ENCODE measurements at places on chromosomes 1 and 21.

GRCh38 chr1:106249365-106249764, 807.1 kb upstream of the PRMT6 start:
- no peak for DNase-seq

GRCh38 chr1:204255225-204255624, 41.4 kb upstream of the GOLT1A start:
- peak; percentile 4 for DNase-seq

DNA sequence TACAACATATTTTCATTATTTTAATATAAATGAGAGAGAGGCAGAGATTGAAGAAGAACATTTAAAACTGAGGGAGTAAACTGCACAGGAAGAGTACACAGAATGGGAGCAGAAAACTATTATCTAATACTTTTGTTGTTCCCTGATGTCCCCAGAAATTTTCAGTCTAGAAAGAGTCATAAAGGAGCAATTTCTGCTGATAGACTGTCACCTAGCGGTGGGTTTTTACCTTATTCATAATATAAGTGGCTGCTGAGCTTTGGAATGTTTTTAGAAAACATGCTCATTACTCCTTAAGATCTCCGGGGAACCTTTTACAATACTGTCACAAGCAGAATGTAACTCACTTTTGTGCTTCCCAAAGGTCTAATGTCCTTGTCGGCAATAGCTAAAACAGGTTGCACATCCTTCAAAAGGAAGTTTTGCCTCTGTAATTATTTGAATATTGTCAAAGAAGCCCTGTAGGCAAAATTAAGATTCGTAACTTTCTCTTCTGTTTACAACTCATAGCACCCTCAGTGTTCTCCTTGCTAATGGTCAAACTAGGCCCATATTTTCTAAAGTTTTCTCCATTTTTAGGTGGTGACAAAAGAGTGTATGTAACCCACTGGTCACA, 4.9 kb upstream of the NPL start:
- DNase-seq: peak; percentile 62

DNA sequence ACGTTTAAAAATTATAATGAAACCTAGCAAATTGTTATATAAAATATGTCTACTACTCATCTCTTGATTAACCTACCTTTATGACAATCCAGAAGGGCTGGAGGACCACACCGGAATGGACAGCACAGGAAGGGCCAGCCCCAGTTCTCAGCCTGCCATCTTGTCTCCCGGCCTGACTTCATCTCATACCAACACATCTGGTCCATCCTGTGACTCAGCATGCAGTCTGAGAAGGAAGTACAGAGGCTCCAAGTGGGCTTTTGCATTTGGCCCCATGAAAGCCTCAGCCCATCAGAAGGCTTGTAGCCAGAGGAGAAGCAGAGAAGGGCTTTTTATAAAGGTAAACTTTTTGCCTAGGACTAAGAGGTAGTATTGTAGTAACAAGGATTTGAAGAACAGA, 436.6 kb downstream of the MRPL39 start:
- no peak for DNase-seq

GRCh38 chr21:25179116-25179515, 428.2 kb downstream of the MRPL39 start:
- no peak for DNase-seq

DNA sequence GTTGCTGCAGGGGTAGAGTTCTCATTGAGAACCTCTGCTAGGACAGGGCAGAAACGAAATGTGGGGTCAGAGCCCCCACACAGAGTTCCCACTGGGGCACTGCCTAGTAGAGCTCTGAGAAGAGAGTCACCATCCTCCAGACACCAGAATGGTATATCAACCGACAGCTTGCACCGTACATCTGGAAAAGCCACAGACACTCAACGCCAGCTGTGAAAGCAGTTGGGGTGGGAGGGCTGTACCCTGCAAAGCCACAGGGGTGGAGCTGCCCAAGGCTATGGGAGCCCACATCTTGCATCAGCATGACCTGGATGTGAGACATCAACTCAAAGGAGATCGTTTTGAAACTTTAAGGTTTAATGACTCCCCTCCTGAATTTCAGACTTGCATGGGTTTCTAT, 284.0 kb upstream of the DEPDC1 start:
- DNase-seq: no peak

GRCh38 chr21:39576518-39577128, 36.1 kb upstream of the B3GALT5 start:
- no peak for DNase-seq

GRCh38 chr21:42039470-42039901, 29.3 kb upstream of the ZBTB21 start:
- DNase-seq: no peak

- DNase-seq: no peak
These were observed 192.0 kb downstream of the CACNA1E start for GRCh38 chr1:181675091-181675917.

DNA sequence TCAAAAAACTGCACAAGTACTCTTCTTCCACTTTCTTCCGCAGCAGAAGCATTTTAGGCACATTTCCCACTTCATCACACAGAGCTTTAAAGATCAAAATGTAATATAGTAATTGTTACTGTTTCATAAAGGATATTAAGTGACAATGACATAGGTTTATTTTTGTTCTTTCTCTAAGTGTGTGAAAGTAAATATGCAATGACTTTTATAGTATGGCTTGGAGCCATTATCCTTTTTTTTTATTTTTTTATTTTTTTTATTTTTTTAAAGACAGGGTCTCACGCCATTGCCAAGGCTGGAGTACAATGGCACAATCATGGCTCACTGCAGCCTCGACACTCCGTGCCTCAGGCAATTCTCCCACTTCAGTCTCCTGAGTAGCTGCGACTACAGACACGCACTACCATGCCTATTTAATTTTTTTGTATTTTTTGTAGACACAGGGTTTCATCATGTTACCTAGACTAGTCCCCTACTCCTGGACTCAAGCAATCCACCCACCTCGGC, 7.0 kb downstream of the TRIM33 start:
- DNase-seq: no peak

GRCh38 chr1:16110884-16111283, 37.4 kb upstream of the FAM131C start:
- no peak for DNase-seq

DNA sequence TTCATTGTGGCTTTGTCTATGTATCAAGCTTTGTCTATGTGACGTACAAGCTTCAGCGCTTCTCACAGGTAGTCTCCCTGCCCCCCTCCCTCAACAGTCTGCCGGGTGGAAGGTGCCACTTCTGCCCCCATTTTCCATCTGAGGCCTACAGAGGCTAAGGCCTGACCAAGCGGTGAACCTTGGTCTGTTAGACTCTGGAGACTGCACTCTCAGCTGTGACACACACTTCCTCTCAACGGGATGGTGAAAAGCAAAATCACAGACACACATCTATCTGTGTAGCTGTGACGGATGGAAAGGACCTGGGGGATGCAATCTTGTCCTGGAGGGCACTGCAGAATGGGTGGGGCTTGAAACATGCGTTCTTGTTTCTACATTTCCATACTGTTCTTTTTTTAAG, 152.9 kb upstream of the EDN2 start:
- DNase-seq: no peak

GRCh38 chr1:20724364-20725188, 6.8 kb upstream of the KIF17 start:
- no peak for DNase-seq

DNA sequence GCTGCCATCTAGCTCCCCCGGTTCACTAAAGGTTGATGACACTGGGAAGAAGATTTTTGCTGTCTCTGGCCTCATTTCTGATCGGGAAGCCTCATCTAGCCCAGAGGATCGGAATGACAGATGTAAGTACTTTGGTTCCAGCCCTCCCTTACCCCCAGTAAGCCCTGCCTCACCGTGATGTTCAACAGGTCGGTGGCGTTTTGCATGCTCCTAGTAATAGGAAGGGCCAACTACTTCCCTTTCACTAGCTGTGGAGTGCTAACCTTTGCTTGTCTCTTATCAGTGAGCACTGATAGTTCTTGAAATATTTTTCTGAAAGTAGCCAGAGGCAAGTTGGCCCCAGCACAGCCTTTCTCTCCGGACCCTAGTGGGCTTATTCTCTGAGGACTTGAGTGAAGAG, 7.5 kb downstream of the RNF220 start:
- no peak for DNase-seq

- no peak for DNase-seq
These were observed 19.1 kb downstream of the ILDR2 start for GRCh38 chr1:166956057-166956850.

DNA sequence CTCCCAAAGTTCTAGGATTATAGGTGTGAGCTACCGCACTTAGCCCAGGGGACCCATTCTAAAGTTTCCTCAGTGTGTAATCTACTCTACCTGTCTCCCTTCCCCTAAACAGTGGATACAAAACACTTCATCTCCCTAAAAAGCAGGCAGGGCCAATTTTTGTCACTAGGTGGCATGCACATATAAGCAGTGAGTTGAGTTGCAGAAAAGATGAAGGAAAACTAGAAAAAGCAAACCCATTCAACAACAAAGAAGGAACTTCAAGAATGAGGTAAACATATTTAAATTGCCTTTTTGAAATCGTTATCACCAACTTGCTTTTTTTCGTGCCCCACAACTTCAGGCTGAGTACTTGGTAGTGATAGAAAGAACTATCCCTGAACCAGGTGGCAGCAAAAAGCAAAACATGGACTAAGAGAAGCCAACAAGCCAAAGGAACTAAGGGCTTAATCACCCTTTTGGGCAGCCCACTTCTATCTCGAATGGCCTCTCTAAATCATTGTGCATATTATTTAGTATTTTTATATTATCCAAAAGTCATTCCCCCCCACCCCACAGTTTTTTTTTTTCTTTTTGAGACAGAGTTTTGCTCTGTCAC, 19.7 kb upstream of the ALDH9A1 start:
- DNase-seq: peak; percentile 75

DNA sequence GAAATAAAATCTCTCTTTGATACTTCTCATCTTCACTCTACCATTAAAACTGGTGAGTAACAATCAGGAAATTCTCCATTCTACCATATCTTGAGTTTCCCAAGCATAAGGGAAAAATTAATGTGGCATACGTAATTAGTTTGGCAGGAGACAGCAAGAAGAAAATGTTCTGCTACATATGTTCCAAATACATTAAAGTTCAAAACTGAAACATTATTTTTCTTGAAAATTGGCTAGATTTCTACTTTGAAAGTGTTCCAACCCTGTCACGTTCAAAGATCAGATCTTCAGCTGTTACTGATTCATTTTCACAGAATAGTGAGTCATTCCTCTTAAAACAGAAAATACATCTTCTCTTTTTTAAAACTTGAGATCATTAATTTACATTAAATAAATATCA, 48.5 kb downstream of the PIGK start:
- no peak for DNase-seq

DNA sequence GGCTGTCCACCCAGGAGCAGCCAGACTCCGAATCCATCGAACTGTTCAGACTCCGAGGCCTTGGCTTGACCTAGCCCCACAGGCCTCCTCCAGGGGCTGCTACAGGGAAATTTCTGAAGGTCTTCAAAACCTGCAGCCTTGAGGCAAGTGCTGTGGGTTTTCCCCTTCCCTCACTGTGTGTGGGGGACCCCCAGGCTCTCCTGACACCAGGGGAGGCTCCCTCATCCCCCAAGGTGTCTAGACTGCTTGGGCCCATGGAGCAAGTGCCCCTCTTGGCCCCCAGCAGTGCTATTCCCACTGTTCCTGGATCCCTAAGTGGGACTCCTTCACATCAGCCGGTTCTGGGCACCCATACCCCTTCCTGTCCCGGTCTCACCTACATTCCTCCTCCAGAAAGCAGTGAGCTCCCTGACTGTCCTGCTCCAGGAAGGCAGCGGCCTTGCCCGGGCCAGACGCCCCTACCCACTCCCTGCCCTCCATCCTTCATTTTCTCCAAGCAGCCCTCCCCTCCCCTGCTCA, 814 bp downstream of the PAQR7 start:
- DNase-seq: no peak

DNA sequence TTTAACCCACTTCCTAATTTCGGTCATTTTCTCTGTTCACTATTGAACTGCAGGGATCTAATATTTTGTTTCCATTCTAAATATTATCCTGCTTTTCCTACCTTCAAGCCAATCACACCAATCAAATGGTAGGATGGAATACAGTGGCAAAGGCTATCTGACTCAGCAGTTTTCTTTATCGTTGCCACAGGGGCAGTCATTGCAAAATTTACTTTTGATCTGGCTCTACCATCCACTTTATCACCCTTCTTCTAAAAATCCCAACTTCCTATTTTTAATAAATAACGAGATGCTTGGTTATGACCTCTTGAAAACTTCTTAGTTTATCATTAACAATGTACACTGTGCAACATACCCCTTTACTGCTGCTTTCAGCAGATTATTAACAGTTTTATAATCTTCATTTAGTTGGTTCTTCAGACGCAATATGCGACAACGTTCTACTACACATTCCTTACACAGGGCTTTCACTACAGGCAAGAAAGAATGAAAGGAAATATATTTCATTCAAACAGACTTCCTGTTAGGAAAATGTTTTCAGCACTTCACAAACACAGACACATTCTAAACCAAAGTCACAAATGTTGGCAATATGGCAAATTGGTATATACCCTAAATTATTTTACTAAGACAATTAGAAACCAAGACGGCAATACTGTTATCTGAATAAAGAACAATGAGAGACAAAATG, 52.3 kb upstream of the RAP1GAP start:
- no peak for DNase-seq

DNA sequence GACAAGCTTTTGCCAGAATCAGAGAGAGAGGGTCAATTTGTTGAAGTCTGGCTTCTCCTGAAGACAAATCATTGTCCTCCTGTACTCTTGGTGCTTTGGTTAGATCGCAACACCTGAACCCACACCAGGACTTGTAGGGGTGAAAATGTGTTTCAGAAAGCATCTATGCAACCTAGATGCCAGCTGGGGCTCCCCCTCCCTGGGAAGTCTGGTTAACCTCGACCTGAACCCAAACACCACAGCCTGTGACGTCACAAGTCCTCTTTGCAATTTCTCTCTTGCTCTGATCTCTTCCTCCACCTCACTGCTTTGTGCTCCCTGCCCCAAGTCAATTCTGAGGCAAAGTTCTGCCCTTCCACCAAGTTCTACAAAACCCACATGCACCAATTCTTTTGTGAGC, 42.8 kb upstream of the USP24 start:
- DNase-seq: no peak

DNA sequence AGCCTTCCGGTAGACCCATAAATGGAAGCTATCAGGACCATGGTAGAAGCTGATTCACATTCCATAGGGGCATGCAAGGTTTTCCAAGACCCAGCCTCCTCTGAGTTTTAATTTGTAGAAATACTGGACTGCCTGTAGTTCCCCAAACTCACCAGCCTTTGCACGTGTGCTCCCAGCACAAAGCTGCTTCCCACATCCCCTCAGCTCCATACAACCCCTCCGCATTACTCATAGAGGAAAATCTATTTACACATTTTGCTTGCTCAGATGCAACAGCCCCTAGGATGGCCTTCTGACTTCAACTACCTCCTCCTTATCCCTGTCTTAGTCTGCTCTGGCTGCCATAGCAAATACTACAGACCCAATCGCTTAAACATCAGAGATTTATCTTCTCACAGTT, 336.2 kb downstream of the SETD4 start:
- no peak for DNase-seq

- peak; percentile 91 for DNase-seq
These were observed 10.4 kb downstream of the JUN start for GRCh38 chr1:58773406-58773840.

Measured in NCI-H510A treated with DMSO at 0.1 percent for 48 hours (cell line).